ENCODE measurements at places on chromosomes 7 and 10. TPM values are rescaled to one million over a fixed set of nuclear protein-coding genes. Genes with fewer than 3 reads are reported as not detected.

Gene MRC1
- 0.46 TPM for total RNA-seq

Gene GARIN1A
- not detected for total RNA-seq

Gene TMEM184A
- 1.4 TPM for total RNA-seq

Gene ETV1
- 81.4 TPM for total RNA-seq

- H3K4me1 ChIP-seq, result no peaks in the 10 kb centered on the region
- H3K36me3 ChIP-seq, result peaks cover 6% of the 10 kb centered on the region
- no peak for DNase-seq
- H3K4me3 ChIP-seq, result no peak overlapping the region
Observed at GRCh38 chr10:124511205-124512039, 49.8 kb downstream of the LHPP start.

- no peak overlapping the region for H3K4me3 ChIP-seq
- H3K4me1 ChIP-seq, result peaks cover 10% of the 10 kb centered on the region
- no peak overlapping the region for H3K27ac ChIP-seq
- H3K36me3 ChIP-seq, result peaks cover 6% of the 10 kb centered on the region
- no peak for DNase-seq
- H3K27me3 ChIP-seq, result no peaks in the 10 kb centered on the region
Observed at GRCh38 chr10:101373063-101373462, 19.1 kb downstream of the BTRC start.

- H3K4me1 ChIP-seq, result peaks cover 12% of the 10 kb centered on the region
- no peak overlapping the region for H3K27ac ChIP-seq
- H3K36me3 ChIP-seq, result no peaks in the 10 kb centered on the region
- DNase-seq, result no peak
- H3K27me3 ChIP-seq, result no peaks in the 10 kb centered on the region
Observed at GRCh38 chr7:66741710-66742049, 1.1 kb downstream of the RABGEF1 start.

DNA sequence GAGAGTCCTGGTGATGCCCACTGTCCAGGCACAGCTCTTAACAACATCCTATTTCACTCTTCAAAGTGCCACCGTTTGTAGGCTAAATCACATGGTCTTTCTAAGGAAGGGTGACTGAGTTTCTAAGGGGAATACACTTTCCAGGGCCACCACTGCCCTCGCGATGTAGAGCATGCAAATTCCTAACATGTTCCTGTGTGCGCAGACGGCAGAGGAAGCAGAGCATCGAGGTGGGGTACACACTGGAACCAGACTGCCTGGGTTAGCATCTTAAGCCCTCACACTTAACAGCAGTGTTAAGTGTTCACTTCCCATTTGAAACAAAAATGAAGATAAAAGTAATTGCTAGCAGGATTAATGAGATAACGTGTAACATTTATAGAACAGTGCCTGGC is 3.0 kb downstream of the VOPP1 start:
- H3K27ac ChIP-seq, result peak overlapping the region; percentile 63
- peaks cover 79% of the 10 kb centered on the region for H3K4me1 ChIP-seq
- H3K27me3 ChIP-seq, result peaks cover 12% of the 10 kb centered on the region
- no peak for DNase-seq

- no peaks in the 10 kb centered on the region for H3K27me3 ChIP-seq
- no peaks in the 10 kb centered on the region for H3K36me3 ChIP-seq
- H3K4me3 ChIP-seq, result peak within 1 kb of the TSS; percentile 93
- peaks cover 53% of the 10 kb centered on the region for H3K4me1 ChIP-seq
- peak; percentile 20 for DNase-seq
Observed at GRCh38 chr7:84194484-84195271, at the start of gene SEMA3A. Gene SEMA3A (minus strand): TSS chr7:84194789. CDS start chr7:84194586, 203 bp downstream.

DNA sequence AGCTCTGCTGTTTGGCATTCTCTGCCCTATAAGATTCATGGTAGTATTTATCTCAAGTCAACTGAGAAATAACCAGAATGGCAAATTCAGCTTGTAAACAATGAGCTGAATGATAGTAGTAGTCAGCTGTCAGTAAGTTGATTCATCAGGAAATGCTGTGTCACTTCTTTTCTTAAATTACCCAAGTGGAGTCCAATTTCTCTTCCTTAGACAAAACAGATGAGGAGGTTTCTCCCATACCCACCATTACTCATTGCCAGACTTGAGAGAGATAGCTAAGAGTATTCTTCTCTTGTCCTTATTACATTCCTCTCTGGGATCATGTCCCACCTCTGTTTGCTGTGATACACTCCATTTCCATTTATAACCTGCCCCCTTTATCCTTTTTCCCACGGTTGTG is 159.8 kb upstream of the STEAP1 start:
- no peak overlapping the region for H3K27ac ChIP-seq
- DNase-seq, result no peak
- no peak overlapping the region for H3K4me3 ChIP-seq

DNA sequence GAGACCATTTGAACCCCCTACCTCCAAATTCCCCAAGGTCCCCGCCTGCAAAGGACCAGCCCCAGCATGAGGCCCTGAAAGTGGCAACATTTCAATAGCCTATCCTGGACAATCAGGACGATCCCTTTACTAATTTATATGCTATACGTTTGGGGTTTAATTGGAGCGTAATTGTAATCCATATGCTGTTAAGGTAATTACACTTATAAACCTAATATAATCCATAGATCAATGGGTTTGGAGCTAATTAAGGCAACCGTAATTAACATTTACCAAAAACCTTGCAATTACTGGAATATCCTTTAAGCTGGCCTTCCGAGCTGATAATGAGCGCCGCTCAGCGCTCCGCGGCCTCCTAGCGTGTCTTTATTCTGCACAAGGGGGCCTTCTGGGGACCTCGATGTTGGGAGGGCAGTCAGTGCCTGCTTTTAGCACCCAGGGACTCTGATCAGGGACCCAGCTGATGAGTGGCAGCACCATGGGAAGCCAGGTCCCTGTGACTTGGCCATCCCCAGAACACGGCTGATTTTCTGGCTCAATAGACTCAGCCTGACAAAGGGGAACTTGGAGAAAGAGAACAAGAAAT is 91.2 kb downstream of the LHPP start:
- H3K36me3 ChIP-seq, result no peaks in the 10 kb centered on the region
- no peak overlapping the region for H3K27ac ChIP-seq
- peaks cover 5% of the 10 kb centered on the region for H3K4me1 ChIP-seq

- peaks cover 15% of the 10 kb centered on the region for H3K4me1 ChIP-seq
- peaks cover 10% of the 10 kb centered on the region for H3K36me3 ChIP-seq
- no peak for DNase-seq
- H3K4me3 ChIP-seq, result no peak overlapping the region
- H3K27me3 ChIP-seq, result no peaks in the 10 kb centered on the region
- peak overlapping the region; percentile 26 for H3K27ac ChIP-seq
Observed at GRCh38 chr10:86253091-86254072, 113.2 kb downstream of the GRID1 start.

GRCh38 chr7:91771394-91771793 is 109.1 kb downstream of the MTERF1 start:
- no peak overlapping the region for H3K27ac ChIP-seq
- DNase-seq, result no peak
- H3K36me3 ChIP-seq, result no peaks in the 10 kb centered on the region
- peaks cover 7% of the 10 kb centered on the region for H3K4me1 ChIP-seq

GRCh38 chr7:85172530-85172941 is 14.3 kb downstream of the SEMA3D start:
- no peak for DNase-seq
- H3K27ac ChIP-seq, result no peak overlapping the region
- H3K27me3 ChIP-seq, result no peaks in the 10 kb centered on the region
- no peaks in the 10 kb centered on the region for H3K36me3 ChIP-seq
- no peak overlapping the region for H3K4me3 ChIP-seq
